ENCODE measurements at places on chromosomes 16 and 17. TPM values are rescaled to one million over a fixed set of nuclear protein-coding genes. Genes with fewer than 3 reads are reported as not detected.
A peak's percentile ranks its signal among the peaks of the same experiment; 100 is the strongest.

DNA sequence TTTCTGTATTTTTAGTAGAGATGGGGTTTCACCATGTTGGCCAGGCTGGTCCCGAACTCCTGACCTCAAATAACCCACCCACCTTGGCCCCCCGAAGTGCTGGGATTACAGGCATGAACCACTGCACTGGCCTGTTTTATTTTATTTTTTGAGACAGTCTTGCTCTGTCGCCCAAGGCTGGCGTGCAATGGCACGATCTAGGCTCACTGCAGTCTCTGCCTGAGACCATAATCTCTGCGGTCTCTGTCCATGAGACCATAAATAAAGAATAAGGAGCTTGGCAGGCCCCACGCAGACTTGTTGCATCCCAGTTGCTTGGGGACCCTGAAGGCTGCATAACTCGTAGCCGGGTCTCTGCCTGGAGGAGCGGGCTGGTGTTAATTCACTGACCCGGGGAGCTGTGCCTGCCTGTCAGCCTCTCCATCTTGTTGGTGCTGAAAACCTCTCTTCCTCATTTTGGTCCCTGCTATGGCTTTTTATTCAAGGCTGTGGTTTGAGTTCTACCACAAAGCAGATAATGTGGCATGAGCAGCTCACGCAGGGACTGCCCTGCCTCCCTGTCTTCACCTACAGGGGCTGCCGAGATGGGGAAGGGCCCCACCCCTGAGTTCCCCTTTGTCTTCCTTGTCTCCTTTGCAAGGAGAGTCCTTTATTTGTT is 82.1 kb downstream of the MSI2 start:
- DNase-seq = peak; percentile 45

C17orf107 gene
- 1.1 TPM for total RNA-seq

- DNase-seq = no peak
Observed at GRCh38 chr17:79795795-79796443, 958 bp downstream of the CBX8 start.

SLC2A4 gene
- total RNA-seq = 0.61 TPM

DNA sequence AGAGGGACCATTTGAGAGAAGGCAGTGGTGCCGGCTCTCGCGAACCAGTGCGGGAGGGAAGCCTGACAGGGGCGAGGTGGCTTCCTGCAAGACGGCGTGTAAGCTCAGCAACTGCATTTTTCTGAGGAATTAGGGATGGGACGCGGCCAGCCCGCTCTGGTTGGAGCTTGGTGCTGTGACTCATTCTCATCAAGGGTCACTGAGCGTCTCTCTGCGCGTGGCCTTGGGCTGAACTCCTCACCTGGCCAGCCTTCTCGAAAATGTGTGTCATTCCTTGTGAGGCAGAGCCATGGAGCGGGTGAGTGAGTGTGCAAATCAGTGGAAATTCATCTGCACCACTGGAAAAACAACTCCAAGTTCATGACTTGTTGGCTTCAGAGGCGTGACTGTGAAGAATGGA is 52.8 kb downstream of the NTN1 start:
- DNase-seq = no peak

DNA sequence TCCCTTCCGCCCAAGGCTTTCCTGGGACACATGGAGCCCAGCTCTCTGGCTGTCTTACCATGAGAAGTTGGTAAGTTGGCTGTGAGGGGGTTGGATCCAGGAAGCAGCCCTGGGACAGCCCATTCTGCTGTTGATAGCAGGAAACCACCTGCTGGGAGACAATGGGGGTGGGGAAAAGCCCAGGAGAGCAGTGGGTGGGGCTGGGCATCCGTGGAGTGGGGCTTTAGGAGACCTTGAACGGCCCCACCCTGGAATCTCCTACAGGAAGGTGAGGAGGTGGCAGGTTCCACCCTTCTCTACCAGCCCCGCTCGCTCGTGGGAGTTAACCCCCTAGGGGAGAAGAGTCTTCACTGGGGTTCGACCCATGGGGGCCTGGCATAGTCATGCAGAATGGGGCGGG is 5.8 kb downstream of the TMEM92 start:
- no peak for DNase-seq

DNA sequence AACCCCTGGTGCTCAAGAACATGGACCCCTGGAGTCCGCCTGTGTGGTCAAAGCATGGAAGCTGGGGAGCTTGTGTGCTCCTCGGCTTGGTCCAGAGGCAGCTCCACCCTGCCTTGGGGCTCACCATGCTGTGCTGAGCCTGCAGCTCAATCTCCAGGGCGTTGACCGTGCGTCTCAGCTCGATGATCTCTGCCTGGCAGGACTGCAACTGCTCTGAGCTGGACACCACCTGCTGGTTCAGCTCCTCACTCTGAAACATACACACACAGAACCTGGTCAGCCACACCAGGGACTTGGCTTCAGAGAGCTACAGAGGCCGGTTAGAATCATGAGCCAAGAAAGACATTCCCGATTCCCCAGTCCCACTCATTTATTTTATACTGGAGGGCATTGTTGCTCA is 2.7 kb downstream of the KRT35 start:
- no peak for DNase-seq

DNA sequence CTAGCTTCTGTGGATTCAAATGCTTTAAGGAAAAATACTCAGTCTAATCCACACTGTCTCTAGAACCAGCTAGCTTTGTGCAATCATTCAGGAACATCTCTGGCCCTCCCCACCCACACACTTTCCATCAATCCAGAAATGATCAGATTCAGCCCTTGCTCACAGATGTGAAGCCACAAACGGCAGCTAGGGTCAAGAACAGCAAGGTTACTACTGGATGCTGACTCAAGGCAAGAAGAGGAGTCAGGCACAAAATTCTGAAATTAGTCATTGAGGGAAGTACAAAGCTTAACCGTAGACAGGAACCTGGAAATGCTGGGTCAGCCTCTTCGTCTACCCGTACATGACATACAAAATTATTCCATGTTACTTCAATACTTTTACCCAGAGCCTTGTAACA is 174.6 kb downstream of the CDH13 start:
- DNase-seq = no peak
